Nephron progenitor cell (in vitro differentiated cells): ENCODE measurements at places on chromosomes 11 and 22.

DNA sequence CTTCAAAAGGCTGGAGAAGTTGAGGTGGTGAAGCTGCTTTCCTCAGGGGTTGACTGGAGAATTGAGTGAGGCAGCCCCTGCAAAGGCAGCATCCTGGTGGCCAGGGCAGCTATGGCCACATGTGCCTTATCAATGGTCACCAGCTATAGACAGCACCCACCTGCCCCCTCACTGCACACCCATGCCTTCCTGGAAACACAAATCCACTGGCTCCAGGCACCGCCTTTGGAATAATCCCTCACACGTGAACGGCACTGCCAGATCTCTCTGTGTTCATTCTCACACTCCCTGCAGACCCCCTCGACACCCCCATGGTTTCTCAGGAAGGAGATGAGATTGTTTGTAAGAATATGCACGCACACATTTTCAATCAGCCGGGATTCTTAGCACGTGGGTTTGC, 1297.8 kb downstream of the TBC1D22A start:
- DNase-seq: no peak
- H3K4me3 ChIP-seq: no peak overlapping the region
- no peaks in the 10 kb centered on the region for H3K36me3 ChIP-seq
- H3K4me1 ChIP-seq: no peaks in the 10 kb centered on the region

DNA sequence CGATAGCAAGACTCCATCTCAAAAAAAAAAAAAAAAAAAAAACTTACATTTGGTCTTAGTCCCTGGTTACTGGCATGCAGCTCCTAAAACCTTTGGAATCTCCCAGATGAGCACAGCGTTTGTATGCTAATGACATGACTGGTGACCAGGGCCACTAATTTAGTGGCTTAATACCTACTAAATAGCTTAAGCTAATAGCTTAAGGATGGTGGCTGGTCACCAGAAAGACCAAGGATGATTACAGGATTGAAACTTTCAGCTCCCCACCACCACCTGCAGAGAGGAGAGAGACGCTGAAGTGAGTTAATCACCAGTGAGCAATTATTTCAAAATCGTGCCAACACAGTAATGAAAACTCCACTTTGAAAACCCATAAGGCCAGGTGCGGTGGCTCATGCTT, 37.1 kb downstream of the DENND5A start:
- no peak overlapping the region for H3K4me3 ChIP-seq
- H3K27me3 ChIP-seq: no peaks in the 10 kb centered on the region
- no peak overlapping the region for H3K27ac ChIP-seq
- no peak for DNase-seq

DNA sequence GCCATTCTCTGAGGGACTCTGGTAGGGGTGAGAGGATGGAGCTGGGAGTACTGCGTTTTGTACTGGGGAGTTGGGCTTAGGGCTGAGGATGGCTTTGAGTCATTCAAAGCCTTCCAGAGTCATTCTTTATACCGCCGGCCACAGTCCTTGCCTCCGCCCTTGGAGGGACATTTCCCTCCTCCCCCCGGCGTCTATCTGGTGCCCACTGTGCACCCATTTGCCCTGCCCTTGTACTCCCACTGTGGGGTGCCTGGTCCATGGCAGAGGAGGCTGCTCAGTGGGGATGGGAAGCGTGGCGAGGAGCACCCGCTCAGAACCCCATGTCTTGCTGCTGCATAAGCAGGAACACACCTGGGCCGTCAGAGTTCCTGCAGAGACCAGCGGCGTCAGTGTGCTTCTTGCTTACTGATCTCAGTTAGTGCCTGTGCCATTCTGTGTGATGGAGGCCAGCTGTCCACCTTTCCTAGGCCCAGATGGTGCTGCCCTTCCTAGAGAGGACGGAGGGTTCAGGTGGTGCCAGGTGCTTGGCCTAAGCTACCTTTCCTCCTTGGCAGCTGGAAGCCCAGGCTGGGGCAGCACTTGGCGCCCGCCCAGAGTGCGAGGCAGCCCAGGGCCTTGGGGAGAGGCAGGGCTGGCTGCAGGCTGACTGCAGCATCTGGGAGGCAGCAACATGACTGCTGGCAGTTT, 23.3 kb upstream of the TMEM191C start:
- DNase-seq: no peak
- peaks cover 10% of the 10 kb centered on the region for H3K36me3 ChIP-seq
- H3K4me3 ChIP-seq: no peak overlapping the region

DNA sequence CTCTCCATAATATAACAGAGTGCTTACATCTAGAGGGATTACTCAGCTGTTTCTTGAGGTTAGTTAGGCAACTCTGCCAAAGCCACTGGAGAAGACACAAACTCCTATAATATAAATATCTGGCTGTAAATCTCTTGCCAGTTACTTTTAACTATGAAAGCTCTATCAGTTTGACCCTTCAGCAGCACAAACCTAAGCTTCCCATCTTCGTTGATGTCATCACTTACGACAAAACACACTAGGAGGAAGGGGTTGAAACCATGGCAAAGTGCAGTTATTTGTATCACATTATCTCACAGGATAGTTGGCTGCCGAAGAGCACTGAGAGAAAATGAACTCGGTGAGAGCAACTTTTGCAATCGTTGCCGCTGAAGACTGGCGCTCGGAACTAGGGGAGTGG, 922.1 kb downstream of the OPCML start:
- H3K36me3 ChIP-seq: no peaks in the 10 kb centered on the region
- DNase-seq: no peak
- no peak overlapping the region for H3K4me3 ChIP-seq
- peaks cover 8% of the 10 kb centered on the region for H3K4me1 ChIP-seq
- H3K27me3 ChIP-seq: peaks cover 32% of the 10 kb centered on the region

GRCh38 chr11:22169833-22170232, 23.1 kb upstream of the ANO5 start:
- H3K36me3 ChIP-seq: no peaks in the 10 kb centered on the region
- no peak for DNase-seq
- no peak overlapping the region for H3K27ac ChIP-seq
- H3K27me3 ChIP-seq: peaks cover 5% of the 10 kb centered on the region

DNA sequence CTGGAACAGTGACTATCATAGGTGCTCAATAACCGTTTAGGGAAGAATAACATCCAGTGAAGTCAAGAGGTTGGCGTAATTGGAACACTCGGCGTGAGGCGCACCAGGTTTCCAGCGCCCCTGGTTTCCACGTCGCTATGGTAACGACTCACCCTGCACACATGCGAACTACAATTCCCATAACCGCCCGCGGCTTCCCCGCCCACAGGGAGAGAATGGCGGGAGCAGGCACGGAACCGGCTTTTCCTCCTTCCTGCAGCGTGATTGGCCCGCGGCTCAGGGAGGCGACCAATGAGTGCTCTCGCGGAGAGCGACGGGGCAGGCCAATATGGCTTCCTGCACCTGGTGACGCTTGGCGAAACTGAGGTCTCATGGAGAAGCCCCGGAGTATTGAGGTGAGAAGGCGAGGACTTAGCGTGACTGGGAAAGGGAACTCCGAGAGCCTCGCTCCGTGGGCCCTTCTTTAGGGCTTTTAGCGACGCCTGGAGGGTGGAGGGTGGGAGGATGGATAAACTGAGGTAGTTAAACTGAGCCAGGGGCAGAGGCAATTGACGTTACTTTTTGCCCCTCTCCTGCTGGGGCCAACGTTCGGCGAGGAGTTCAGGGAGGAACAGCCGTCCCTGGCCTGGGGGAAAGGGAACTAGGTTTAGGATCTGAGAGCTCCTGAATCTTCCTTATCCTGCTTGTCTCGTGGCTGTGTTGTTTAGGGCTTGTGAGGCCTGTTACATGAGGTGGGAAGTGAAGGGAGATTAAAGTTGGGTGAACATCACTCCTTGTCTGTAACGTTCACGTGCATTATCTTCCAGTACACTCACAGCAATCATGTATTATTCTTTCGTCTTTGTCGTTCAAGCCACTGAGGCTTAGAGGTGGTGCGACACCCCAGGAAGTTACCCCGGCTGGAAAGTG, at the start of gene L3MBTL2:
Gene L3MBTL2, plus strand, starts transcription at position 321 of the 909 bp plus-strand sequence. Its CDS starts 51 bp downstream, at position 372.
- peak within 1 kb of the TSS; percentile 93 for H3K4me3 ChIP-seq
- H3K27ac ChIP-seq: peak within 1 kb of the TSS; percentile 95
- peaks cover 17% of the 10 kb centered on the region for H3K4me1 ChIP-seq
- peaks cover 42% of the 10 kb centered on the region for H3K27me3 ChIP-seq

GRCh38 chr22:23278883-23279675, 98.8 kb downstream of the BCR start:
- no peak for DNase-seq
- no peak overlapping the region for H3K27ac ChIP-seq
- no peaks in the 10 kb centered on the region for H3K4me1 ChIP-seq
- H3K36me3 ChIP-seq: peaks cover 13% of the 10 kb centered on the region
- H3K4me3 ChIP-seq: no peak overlapping the region

- H3K36me3 ChIP-seq: peaks cover 33% of the 10 kb centered on the region
- peak overlapping the region; percentile 96 for H3K4me3 ChIP-seq
- peak overlapping the region; percentile 43 for H3K27ac ChIP-seq
- DNase-seq: no peak
These were observed 2.1 kb downstream of the FADD start for GRCh38 chr11:70205049-70205725.

GRCh38 chr11:122751292-122752070, 86.8 kb upstream of the CRTAM start:
- no peaks in the 10 kb centered on the region for H3K36me3 ChIP-seq
- H3K27ac ChIP-seq: no peak overlapping the region
- no peak for DNase-seq
- peaks cover 54% of the 10 kb centered on the region for H3K4me1 ChIP-seq
- H3K4me3 ChIP-seq: no peak overlapping the region

- DNase-seq: no peak
- no peak overlapping the region for H3K27ac ChIP-seq
- no peaks in the 10 kb centered on the region for H3K4me1 ChIP-seq
- H3K36me3 ChIP-seq: no peaks in the 10 kb centered on the region
- H3K4me3 ChIP-seq: no peak overlapping the region
These were observed 713.8 kb downstream of the TBC1D22A start for GRCh38 chr22:47476231-47476630.

DNA sequence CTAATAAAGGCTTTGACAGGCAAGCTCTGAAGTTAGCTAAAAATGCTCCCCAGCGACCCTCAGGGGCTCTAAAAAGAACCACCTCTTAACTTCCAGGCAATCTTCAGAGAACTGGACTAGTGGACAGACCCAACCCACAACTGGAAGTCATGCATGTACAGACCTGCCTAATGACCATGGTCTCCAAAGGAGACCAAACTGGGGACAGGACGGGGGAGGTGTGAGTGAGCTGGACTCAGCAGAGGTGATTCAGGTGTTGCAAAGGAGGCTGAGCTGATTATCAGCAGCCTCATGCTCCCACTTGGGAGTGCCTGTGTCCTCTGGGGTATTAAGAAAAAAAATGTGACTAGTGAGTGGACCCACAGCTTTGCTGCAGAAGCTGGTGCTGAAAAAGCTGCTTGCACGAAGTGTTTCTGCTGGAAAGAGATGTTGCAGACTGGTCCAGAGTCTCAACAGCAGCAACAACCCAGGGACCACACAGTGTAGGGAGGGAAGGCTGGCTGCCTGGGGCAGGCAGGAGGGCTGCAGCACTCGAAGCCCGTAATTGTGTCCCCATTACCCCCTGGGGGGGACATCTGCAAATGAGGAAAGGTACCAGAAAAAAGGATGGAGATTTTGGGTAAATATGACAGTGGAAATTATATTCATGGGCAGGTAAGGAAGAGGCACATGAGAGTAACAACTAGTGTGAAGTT, 35.3 kb downstream of the PITPNB start:
- no peak overlapping the region for H3K4me3 ChIP-seq
- no peak for DNase-seq
- peak overlapping the region; percentile 32 for H3K27ac ChIP-seq
- H3K36me3 ChIP-seq: peaks cover 15% of the 10 kb centered on the region
- peaks cover 2% of the 10 kb centered on the region for H3K27me3 ChIP-seq
- H3K4me1 ChIP-seq: peaks cover 35% of the 10 kb centered on the region

DNA sequence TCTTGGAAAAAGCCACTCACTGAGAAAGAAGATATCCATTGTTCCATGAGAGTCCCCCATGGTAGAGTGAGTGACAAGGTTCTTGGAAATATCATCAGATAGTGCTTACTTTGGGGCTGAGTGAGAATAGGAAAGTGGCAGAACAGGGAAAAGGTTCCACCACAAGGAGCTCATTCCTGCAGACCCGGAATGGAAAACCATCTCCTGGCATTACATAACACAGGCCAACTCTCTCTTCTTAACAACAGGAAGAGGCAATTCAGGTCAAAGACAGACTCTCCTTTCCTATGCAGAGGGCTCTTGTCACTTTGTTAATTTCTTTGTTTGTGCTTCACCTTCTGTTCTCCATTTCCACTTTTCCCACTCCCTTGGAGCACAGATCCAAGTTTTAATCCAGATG, 259.7 kb downstream of the KIRREL3 start:
- H3K36me3 ChIP-seq: no peaks in the 10 kb centered on the region
- no peak for DNase-seq
- H3K4me1 ChIP-seq: peaks cover 28% of the 10 kb centered on the region
- H3K27ac ChIP-seq: no peak overlapping the region

- H3K27me3 ChIP-seq: peaks cover 56% of the 10 kb centered on the region
- peak; percentile 39 for DNase-seq
- H3K36me3 ChIP-seq: peaks cover 10% of the 10 kb centered on the region
- H3K4me1 ChIP-seq: peaks cover 40% of the 10 kb centered on the region
- peak overlapping the region; percentile 91 for H3K4me3 ChIP-seq
These were observed 914 bp upstream of the PRDM11 start for GRCh38 chr11:45145379-45146071.

- peaks cover 5% of the 10 kb centered on the region for H3K27me3 ChIP-seq
- H3K4me3 ChIP-seq: no peak overlapping the region
- no peaks in the 10 kb centered on the region for H3K36me3 ChIP-seq
- DNase-seq: no peak
- H3K27ac ChIP-seq: peak overlapping the region; percentile 17
These were observed 115.6 kb downstream of the PTPRJ start for GRCh38 chr11:48095779-48096470.

GRCh38 chr11:34521265-34521664, 7.7 kb upstream of the ELF5 start:
- no peaks in the 10 kb centered on the region for H3K36me3 ChIP-seq
- no peak for DNase-seq

- no peaks in the 10 kb centered on the region for H3K4me1 ChIP-seq
- no peaks in the 10 kb centered on the region for H3K36me3 ChIP-seq
- DNase-seq: no peak
- H3K4me3 ChIP-seq: no peak overlapping the region
- peaks cover 48% of the 10 kb centered on the region for H3K27me3 ChIP-seq
These were observed 2.0 kb downstream of the CD3E start for GRCh38 chr11:118306556-118306955.

DNA sequence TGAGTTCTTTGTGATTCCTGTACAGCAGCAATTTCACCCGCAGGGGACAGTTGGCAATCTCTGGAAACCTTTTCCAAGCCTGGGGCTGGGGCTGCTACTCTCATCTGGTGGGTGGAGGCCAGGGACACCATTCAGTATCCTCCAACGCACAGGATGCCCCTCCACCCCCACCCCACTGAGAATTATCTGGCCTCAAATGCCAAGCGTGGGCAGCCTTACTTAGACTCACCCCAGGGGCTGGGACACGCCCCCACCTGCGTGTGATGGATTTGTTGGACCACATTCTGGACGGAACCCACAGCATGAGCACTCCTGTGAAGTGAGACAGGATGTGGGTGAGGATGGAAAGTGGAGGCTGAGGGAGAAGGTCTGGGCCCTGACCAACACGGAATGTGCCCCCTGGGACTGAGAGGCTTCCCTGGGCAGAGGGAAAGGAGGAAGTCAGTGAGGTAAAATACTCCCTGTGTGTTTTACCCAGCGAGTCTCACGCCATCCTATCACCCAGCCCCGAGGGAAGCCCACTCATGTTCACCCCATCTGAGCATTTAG, 13.7 kb downstream of the RASD2 start:
- no peaks in the 10 kb centered on the region for H3K36me3 ChIP-seq
- no peak overlapping the region for H3K27ac ChIP-seq
- H3K4me1 ChIP-seq: peaks cover 63% of the 10 kb centered on the region
- H3K27me3 ChIP-seq: peaks cover 20% of the 10 kb centered on the region
